Left cardiac atrium (tissue), 4 donors: ENCODE measurements at places on chromosomes 3 and 15. TPM values are rescaled to one million over a fixed set of nuclear protein-coding genes. Genes with fewer than 3 reads are reported as not detected.

Gene C2CD4B
- total RNA-seq, result 3.1 TPM

- no peak for DNase-seq
Observed at GRCh38 chr3:89787485-89787884, 680.1 kb downstream of the EPHA3 start.

Gene SLC12A8
- 0.80 TPM for total RNA-seq

DNA sequence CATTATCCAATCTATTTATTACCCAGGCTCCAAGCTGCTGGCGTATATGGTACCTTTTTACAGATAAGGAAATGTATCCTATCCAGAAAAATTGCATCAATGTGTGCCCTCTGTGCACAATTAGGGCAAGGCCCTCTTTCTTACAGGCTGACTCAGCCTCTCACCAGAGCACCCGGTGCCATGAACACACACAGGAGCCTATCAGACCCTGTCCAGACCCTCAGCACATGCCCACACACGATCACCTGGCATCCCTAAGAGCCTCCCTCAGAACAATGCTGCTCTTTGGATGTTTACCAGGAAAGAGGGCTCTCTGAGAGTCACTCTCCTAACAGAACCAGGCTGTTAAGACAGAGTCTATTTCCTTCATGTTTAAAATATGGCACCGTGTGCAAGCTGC lies 460.0 kb upstream of the TBL1XR1 start:
- DNase-seq, result no peak

DNA sequence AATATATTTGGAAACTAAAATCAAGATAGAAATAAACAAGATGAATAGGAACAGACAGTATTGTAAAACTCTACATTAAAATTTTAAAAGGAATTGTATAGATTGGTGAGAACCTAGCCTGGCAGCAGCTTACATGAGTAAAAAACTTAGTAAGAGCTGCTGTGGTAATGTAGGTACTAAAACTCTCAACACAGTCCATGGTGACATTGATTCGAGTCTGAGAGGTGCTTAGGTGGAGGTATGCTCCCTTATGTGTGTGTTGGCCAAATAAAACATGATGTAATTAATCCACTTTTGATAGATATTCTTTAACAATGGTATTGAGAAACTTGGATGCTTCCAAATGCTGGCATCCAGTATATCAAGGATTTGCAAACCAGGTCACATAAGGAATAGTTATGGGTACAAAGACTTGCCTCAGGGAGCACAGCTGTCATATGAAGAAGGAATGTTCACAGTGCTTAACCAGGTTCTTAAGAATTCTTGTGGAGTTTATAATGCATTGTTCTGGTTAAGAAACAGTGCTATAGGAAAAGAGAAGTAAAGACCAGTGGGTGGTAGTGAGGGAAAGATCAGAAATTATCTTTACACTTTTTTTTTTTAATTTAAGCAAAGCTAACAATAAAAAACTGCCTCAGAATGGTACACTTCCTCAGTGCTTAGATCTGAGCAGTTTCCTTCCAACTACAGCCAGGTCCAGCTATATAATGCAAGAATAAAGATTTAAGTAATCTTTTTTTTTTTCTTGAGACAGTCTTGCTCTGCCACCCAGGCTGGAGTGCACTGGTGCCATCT lies 24.6 kb upstream of the IL20RB start:
- DNase-seq, result no peak

Gene TEX55
- total RNA-seq, result not detected

- no peak for DNase-seq
Observed at GRCh38 chr3:146342989-146343388, 92.1 kb upstream of the PLSCR4 start.

Gene CCPG1
- 69.3 TPM for total RNA-seq

Gene UPK1B
- 4.3 TPM for total RNA-seq

GRCh38 chr3:197027151-197027895 lies 2.3 kb downstream of the MELTF start:
- no peak for DNase-seq

Gene SH2D7
- not detected for total RNA-seq

- no peak for DNase-seq
Observed at GRCh38 chr15:66941108-66941711, 124.2 kb upstream of the SMAD3 start.

Gene CLSTN2
- total RNA-seq, result 26.6 TPM

Gene ZNF385D
- 7.4 TPM for total RNA-seq

- DNase-seq, result peak; percentile 40
Observed at GRCh38 chr15:52208306-52208946, 17.2 kb upstream of the GNB5 start.

Gene KBTBD13
- total RNA-seq, result 2.6 TPM

DNA sequence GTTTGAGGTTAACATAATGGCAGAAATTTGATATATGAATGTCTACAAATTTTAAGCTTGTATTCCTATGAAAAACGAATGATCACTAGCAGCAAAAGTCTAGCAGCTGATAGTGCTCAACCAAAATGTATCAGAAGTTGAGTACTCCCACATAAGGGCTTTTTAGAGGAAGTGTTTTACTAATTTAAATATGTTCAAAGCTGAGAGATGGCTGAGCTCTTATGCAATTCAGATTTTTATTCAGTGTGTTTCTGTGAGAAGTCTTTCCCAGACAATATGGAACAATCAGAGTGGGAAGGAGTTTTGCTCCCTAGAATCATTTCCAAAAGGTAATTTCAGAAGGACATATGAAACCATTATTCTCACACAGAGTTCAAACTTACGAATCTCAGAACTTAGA lies 327.0 kb downstream of the ZPLD1 start:
- DNase-seq, result no peak

GRCh38 chr3:168322941-168323340 lies 227.2 kb upstream of the GOLIM4 start:
- DNase-seq, result no peak

Gene IQSEC1
- 73.7 TPM for total RNA-seq

- no peak for DNase-seq
Observed at GRCh38 chr3:128195802-128196201, 42.5 kb downstream of the EEFSEC start.

DNA sequence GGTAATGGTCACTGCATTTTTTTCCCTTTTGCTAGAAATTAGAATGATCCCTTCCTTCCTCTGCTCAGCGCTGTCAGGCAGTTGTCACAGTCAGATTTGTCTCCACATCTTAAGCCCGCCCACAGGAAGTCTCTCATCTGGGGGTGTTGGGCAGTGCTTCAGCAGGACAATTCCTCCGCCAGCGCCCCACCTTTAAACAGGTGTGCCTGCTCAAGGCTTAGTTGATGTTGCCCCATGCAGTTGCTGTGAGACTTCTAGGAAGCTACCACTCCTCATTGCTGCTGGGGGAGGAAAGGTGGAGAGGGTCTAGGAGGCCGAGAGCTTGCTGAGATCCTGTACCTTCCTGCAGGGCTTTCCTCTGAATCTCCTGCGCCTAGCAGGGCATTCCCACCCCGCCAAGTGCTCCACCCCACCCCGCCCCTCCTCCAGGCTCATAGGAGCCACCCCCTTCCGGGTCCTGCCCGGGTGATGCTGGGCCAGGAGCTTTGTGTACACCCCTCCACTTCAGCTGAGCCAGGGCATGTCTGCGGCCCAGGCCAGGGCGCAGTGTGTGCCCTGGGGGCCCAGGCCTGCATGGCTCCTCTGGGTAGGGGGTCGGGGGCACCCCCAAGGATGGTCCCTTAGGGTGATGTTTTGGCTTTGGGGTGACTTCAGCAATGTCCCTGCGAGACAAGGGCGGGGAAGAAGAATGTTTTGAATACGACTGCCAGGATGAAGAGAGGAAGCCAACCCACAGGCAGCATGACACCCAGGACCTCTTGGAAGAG lies 68.7 kb downstream of the TRAK1 start:
- peak; percentile 53 for DNase-seq

Gene ZNF774
- total RNA-seq, result 3.6 TPM

GRCh38 chr3:64108231-64108630 lies 84.9 kb upstream of the PSMD6 start:
- no peak for DNase-seq

- DNase-seq, result peak; percentile 82
Observed at GRCh38 chr3:124887177-124887931, at the start of gene ITGB5. Gene ITGB5, minus strand, starts transcription at chr3:124887365. Its CDS starts 365 bp downstream, at chr3:124887000.

GRCh38 chr3:20975188-20975651 lies 775.8 kb downstream of the ZNF385D start:
- DNase-seq, result no peak

Gene CLDN1
- total RNA-seq, result 4.5 TPM

DNA sequence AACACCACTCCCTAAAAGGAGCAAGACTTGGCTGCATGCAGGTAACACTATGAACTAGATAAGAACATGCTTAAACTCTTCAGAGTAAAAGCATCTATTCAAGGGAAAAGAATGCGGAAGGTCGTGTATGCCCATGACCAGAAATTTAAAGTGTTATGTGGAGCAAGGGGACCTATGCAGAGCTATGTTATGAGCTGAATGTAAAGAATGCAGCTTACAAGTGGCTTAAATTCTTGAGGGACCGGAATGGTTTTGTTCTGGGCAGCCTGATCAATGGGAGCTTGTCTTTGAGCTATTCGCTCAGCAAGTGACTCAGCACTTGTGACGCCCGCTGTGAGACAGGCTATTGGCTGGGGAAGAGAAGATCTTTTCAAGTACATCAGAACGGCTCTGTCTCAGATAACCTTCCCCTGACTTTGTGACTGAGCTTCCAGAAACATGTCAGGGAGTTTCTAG lies 367.5 kb upstream of the THBS1 start:
- DNase-seq, result peak; percentile 77
